NCI-H345 (cell line): ENCODE measurements at places on chromosomes 7 and 10.
A peak's percentile ranks its signal among the peaks of the same experiment; 100 is the strongest.

GRCh38 chr10:102431452-102432124 lies 786 bp downstream of the CUEDC2 start:
- no peak for DNase-seq

- DNase-seq: peak; percentile 92
Measured at GRCh38 chr7:31553661-31554081, 39.8 kb downstream of the ITPRID1 start.

- DNase-seq: no peak
Measured at GRCh38 chr10:5529702-5530411, 5.1 kb downstream of the CALML3 start.

- DNase-seq: no peak
Measured at GRCh38 chr7:5701085-5701914, 80.2 kb downstream of the RNF216 start.

DNA sequence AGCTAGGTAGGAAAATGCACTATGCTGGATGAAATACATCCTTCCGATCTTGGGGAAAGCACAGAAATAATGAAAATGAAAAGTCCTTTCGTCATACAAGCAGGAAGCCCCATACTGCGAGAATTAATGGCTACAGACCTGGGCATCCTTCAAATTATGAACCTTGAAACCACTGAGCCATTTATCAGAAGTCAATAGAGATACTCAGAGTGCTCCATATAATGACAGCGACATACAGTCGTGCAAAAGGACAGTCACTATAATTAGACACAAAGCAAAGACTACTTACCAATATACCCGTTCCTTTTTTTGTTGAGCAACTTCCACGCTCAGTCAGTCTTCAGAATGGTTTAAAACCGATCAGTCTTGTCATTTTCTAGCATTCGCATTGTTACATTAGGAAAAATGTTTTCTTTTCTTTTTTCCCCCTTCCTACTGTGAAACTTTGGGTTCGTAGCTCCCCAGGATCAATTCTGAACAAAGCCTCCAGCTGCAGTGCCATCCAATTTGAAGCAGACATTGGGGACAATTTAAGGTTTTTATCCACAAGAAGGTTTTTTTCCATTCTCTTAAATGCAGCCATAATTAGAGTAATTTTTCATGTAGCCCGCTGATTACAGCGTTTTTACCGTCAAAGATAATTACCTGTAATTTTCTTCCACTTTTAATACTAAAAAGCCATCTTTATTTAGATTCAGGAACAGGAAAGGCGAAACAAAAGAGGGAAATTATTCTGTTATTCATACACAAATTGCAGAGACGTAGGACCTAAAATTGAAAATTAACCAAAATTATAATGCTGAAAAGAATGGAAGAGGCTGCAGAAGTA lies 6.4 kb downstream of the DLX6 start:
- DNase-seq: no peak

DNA sequence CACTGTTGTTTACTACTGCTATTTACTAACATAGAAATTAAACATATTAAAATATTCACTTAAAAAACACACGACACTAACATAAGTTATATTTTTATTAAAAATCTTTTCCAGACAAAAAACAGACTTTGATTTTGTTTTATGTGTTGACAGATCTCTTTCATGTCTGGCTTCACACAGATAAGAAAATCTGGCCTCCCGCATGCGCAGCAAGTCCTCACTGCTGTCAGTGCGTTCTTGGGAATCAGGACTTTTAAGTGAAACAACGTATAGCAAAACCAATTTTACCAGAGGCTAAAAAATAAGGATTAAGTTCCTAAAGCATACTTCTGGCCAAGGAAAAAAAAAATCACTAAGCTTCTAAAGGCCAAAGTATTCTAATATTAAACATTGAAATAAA lies 1.2 kb upstream of the IDI1 start:
- DNase-seq: no peak
